Heart right ventricle (tissue), 16 donors: ENCODE measurements at places on chromosomes 13 and 19. TPM values are rescaled to one million over a fixed set of nuclear protein-coding genes. Genes with fewer than 3 reads are reported as not detected.
A peak's percentile ranks its signal among the peaks of the same experiment; 100 is the strongest.

DNA sequence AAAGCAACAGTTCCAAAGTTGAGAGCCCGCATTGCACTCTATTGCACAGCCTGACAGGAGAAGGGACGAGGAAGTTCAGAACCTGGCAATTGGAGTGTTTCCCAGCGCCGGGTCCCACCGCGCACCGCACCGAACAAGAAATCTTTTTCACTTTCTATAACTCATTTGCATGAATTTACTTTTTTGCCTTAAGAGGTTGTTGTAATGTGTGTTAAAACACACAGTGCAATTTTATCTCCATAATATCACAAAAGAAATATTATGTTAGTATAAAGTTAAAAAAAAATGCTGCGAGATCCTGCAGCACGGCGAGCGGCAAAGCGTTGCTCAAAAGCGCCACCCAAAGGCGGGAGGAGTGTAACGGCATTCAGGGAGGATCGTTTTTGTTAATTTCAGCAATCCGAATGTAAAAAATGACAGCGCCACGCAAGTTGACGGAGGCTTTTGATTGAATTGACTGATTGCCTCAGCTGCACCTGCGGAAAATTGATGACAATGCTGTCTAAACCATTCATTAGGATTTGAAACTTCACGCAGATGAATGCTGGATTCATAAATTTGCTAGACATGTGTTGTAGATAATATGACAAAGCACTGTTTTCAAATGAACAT lies 303.6 kb upstream of the ZNF507 start:
- peaks cover 41% of the 10 kb centered on the region for H3K27me3 ChIP-seq
- H3K36me3 ChIP-seq: no peaks in the 10 kb centered on the region
- peak; percentile 27 for DNase-seq
- H3K4me3 ChIP-seq: peak overlapping the region; percentile 36
- no peak overlapping the region for H3K27ac ChIP-seq

DNA sequence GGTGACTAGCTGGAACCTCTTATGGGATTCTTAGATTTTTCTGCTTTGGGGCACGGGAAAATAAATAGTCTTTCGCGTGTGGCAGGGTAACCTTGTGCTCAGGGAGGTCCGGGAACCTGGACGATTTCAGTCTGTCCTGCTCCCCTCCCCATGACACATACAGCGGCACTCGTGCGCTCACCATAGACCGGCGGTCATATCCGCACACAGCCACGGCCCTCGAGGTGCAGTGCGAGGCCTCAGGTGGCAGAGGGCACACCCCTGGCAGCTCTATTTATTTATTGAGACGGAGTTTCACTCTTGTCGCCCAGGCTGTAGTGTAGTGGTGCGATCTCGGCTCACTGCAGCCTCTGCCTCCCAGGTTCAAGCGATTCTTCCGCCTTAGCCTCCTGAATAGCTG lies 3.0 kb downstream of the ONECUT3 start:
- no peaks in the 10 kb centered on the region for H3K36me3 ChIP-seq
- no peak overlapping the region for H3K4me3 ChIP-seq
- DNase-seq: no peak
- peaks cover 22% of the 10 kb centered on the region for H3K4me1 ChIP-seq
- peaks cover 89% of the 10 kb centered on the region for H3K27me3 ChIP-seq
- no peak overlapping the region for H3K27ac ChIP-seq

GRCh38 chr13:81197966-81198365 lies 857.0 kb upstream of the SPRY2 start:
- DNase-seq: no peak
- no peak overlapping the region for H3K27ac ChIP-seq
- H3K27me3 ChIP-seq: no peaks in the 10 kb centered on the region
- no peaks in the 10 kb centered on the region for H3K4me1 ChIP-seq

DNA sequence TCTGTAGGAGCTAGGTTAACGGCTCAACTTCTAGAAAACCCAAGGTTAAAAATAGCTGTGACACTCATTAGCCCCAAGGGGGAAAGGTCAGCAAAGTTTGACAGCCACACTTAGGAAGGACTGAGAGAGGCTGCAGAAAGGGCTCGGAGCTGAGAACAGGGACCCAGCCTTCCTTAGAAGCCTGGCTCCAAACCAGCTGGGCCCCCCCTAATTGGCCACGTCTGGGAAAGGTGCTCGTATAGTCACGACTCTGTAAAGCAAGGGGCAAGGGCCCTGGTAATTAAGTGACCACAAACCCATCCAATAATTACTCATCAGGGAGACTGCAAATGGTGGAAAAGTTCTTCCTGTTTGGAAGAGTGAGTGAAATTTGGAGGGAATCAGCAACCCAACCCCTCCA lies 90.5 kb downstream of the RNASEH2B start:
- H3K4me1 ChIP-seq: peaks cover 8% of the 10 kb centered on the region
- no peak overlapping the region for H3K4me3 ChIP-seq
- no peaks in the 10 kb centered on the region for H3K27me3 ChIP-seq

GRCh38 chr19:51448411-51449016 lies 9.7 kb downstream of the SIGLEC8 start:
- no peaks in the 10 kb centered on the region for H3K4me1 ChIP-seq
- DNase-seq: no peak
- H3K27ac ChIP-seq: no peak overlapping the region
- H3K4me3 ChIP-seq: no peak overlapping the region
- no peaks in the 10 kb centered on the region for H3K36me3 ChIP-seq

GRCh38 chr19:49875857-49876421 lies 1.2 kb downstream of the AKT1S1 start:
- peaks cover 3% of the 10 kb centered on the region for H3K36me3 ChIP-seq
- peak; percentile 74 for DNase-seq
- H3K4me1 ChIP-seq: peaks cover 27% of the 10 kb centered on the region
- H3K27ac ChIP-seq: peak overlapping the region; percentile 99

DNA sequence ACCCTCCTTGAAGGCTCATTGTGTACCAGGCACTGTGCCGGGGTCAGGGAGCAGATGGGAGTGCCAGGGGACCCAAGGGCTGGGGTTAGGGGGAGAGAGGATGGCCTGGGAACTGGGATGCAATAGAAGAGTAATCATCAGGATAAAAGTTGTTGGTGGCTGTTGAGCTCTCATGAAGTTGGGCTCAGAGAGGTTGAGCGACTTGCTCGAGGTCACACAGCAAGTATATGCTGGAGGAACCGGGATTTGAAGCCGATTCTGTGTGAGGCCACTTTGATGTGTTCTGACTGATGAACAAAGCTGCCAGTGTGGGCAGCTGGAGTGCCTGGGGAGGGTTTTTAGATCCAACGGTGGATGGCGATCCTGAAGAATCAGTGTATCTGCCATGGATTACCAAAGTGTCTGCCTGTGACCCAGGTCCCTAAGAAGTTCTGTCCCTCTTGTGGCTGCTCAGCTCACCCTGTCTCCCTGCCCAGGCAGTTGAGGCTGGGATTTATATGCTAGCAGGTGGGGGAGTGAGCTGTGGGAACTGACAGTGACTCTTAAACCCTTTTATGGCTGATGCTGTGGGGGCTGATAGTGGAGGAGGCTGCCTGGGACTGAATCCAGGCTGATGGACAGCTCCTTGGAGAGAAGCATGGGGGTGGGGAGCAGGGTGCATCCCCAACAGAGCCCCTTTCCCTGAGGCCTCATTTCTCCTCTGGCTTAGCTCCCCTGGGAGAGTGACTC lies 8.3 kb downstream of the ARHGEF18 start:
- H3K27me3 ChIP-seq: no peaks in the 10 kb centered on the region
- no peak overlapping the region for H3K27ac ChIP-seq
- no peak for DNase-seq
- no peak overlapping the region for H3K4me3 ChIP-seq
- H3K36me3 ChIP-seq: no peaks in the 10 kb centered on the region

The CEACAM6 gene
- polyA plus RNA-seq: not detected

The ICAM1 gene
- polyA plus RNA-seq: 12.1 TPM

The SLC17A7 gene
- 2.0 TPM for polyA plus RNA-seq
